ENCODE measurements at places on chromosomes 7 and 10.

DNA sequence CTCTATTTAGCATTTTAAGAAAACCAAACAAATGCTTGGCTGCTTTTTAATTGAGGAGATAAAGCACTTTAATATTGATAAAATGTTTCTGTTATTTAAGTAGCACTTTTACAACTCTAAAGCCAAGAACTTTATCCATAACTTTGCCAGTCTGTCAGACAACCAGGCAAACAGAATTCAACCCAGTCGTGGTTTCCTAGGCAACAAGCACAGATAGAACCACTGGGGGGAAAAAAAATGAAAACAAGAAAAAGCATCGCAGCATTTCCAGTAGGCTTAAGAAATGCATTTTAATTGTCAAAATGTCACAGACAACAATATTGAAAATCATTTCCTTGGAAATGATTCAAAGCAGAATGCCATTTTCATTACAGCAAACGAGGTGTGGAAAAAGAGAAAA lies 323.4 kb downstream of the PARD3 start:
- no peak for DNase-seq

GRCh38 chr7:142313528-142313927 lies 55.7 kb upstream of the PRSS58 start:
- no peak for DNase-seq

GRCh38 chr7:135512135-135512887 lies 2.4 kb upstream of the CNOT4 start:
- DNase-seq, result peak; percentile 85

GRCh38 chr10:131979821-131980270 lies 1.9 kb downstream of the BNIP3 start:
- no peak for DNase-seq

GRCh38 chr10:60353519-60354258 lies 36.0 kb downstream of the ANK3 start:
- DNase-seq, result no peak

DNA sequence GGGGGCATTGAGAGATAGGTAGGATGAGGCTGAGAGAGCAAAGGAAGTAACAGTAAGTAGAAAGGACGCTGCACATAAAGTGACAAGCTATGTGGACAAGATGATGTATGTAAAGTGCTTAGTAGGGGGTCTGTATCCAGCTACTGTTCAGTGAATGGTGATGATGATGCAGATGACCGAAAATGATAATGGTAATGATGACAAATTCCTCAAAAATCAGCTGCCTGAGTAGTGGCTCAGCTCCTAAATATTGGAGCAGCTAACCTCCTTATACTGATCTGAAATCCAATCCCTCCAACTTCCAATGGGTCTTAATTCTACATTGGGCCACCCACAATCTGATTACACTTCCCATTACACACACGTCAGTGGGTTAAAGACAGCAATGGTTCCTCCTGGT lies 27.1 kb upstream of the KCNMA1 start:
- no peak for DNase-seq

- no peak for DNase-seq
Observed at GRCh38 chr10:30200017-30200415, 140.6 kb upstream of the JCAD start.

- no peak for DNase-seq
Observed at GRCh38 chr7:41694495-41694894, 8.4 kb downstream of the INHBA start.

DNA sequence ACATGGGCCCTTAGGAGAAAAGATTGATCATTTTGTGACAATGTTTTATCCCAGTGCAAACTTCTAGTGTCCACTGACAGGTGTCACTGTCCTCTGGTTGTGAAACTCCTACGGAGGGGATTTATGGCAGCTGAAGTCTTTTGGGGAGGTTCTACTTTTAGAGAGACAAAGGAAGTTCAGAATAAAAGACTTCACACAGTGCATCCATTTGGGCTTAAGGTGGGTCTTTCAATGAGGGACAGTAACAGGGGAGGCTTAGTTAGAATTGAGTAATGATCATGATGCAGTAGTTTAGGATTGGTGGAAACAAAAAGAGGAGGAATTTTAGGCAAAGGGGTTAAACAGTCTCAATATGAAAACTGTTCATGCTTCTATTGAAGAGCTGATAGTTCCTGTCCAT lies 501.1 kb upstream of the NRP1 start:
- DNase-seq, result no peak

DNA sequence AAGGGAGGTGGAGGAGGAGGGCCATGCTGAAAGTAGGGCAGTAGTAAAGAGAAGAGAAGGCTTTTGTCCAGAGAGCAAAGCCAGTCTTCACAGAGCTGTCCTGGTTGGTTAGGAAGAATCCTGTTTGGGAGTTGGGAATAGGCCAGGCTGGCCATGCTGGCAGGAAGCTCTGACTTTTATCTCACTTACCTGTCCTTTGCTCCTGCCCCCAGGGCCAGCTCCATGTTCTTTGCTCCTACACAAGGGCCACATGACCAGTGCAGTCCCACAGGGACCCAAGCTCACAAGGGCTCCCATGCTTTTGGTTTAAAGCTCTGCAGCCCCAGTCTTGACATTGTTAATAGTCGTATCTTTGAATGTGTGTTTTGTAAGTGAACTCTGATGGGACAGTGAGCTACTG lies 161.6 kb upstream of the KMT2E start:
- no peak for DNase-seq

DNA sequence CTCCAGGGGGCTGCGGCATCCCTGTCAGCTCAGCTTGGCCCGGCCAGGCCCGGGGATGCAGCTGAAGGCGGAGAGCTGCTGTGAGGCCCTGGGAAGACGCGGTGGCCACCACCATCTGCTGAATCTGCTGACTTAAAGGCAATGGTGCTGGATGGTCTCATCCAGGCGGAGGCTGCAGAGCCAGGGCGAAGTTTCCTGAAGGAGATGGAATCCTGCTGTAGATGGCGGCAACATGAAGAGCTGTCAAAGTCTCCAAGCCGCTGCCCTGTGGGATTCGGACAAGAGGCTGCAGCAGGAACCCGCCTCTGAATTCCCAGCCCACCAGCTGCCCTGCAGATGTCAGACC lies 200.1 kb downstream of the PTPRN2 start:
- DNase-seq, result no peak

DNA sequence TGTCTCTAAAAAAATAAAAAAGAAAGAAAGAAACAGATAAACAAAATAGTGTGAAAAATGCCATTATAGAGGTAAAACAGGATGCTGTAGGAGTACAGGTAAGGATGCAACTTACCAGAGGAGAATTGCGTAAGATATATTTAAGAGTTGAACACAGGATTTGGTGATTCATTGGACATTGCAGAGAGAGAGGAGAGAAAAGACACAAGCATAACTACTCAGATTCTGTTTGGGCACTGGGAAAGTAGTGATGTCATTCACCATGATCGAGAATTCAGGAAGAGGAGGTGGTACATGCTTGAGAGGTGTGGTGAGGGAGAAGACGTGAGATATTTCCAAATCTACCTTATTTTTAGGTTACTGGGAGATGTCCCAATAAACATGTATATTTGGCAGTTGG lies 97.6 kb downstream of the AASS start:
- no peak for DNase-seq
